ENCODE measurements at places on chromosomes 11 and 22. TPM values are rescaled to one million over a fixed set of nuclear protein-coding genes. Genes with fewer than 3 reads are reported as not detected.

The MS4A15 gene
- total RNA-seq, result not detected

The SLC36A4 gene
- 25.1 TPM for total RNA-seq

The PYGM gene
- 0.32 TPM for total RNA-seq

The ANGPTL5 gene
- 60.3 TPM for total RNA-seq

The GLYAT gene
- not detected for total RNA-seq

The LIF gene
- total RNA-seq, result 1.0 TPM

The TMPRSS6 gene
- not detected for total RNA-seq

The GGTLC2 gene
- total RNA-seq, result not detected

The FLRT1 gene
- total RNA-seq, result 0.11 TPM

The FREY1 gene
- 2.2 TPM for total RNA-seq

The CBLIF gene
- not detected for total RNA-seq

The CCDC87 gene
- 0.76 TPM for total RNA-seq

The F2 gene
- total RNA-seq, result not detected

The IFT27 gene
- total RNA-seq, result 16.5 TPM

The TIMM8B gene
- total RNA-seq, result 38.6 TPM

The PARVA gene
- total RNA-seq, result 107 TPM

The PACSIN3 gene
- total RNA-seq, result 38.9 TPM

The OSBP gene
- total RNA-seq, result 38.8 TPM

The PPP1R14B gene
- 126 TPM for total RNA-seq

The CASP12 gene
- total RNA-seq, result 0.22 TPM

The WT1 gene
- total RNA-seq, result not detected

The VPS26B gene
- 48.0 TPM for total RNA-seq

The MUC6 gene
- not detected for total RNA-seq

The ZNRD2 gene
- total RNA-seq, result 42.1 TPM

The OR4D9 gene
- not detected for total RNA-seq

The POTEH gene
- total RNA-seq, result not detected

The ALKBH8 gene
- total RNA-seq, result 11.0 TPM

The IGF2 gene
- 1.0 TPM for total RNA-seq

The HBE1 gene
- total RNA-seq, result not detected

The BARX2 gene
- total RNA-seq, result not detected

The CNGA4 gene
- not detected for total RNA-seq
